ENCODE measurements at places on chromosomes 4 and X.

GRCh38 chrX:113305496-113305895 is 464.9 kb upstream of the AMOT start:
- DNase-seq = no peak

DNA sequence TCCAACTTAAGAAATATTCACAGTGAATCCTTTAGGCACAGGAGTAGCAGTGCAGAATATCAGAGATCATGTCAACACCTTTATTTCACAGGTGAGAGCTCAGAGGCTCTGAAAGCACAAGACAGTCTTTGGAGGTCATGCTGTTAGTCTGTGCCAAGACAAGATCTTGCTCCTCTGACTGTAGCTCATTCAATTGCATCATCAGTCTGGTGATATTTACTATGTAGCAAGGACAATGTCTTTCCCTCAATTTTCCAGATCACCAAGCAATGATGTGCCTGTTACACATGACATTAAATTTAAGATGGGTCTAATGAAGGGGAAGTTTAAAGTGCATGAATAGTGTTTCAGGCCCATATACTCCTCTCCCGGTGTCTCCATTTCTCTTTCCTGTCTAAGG is 277.5 kb downstream of the IL15 start:
- peak; percentile 32 for DNase-seq

DNA sequence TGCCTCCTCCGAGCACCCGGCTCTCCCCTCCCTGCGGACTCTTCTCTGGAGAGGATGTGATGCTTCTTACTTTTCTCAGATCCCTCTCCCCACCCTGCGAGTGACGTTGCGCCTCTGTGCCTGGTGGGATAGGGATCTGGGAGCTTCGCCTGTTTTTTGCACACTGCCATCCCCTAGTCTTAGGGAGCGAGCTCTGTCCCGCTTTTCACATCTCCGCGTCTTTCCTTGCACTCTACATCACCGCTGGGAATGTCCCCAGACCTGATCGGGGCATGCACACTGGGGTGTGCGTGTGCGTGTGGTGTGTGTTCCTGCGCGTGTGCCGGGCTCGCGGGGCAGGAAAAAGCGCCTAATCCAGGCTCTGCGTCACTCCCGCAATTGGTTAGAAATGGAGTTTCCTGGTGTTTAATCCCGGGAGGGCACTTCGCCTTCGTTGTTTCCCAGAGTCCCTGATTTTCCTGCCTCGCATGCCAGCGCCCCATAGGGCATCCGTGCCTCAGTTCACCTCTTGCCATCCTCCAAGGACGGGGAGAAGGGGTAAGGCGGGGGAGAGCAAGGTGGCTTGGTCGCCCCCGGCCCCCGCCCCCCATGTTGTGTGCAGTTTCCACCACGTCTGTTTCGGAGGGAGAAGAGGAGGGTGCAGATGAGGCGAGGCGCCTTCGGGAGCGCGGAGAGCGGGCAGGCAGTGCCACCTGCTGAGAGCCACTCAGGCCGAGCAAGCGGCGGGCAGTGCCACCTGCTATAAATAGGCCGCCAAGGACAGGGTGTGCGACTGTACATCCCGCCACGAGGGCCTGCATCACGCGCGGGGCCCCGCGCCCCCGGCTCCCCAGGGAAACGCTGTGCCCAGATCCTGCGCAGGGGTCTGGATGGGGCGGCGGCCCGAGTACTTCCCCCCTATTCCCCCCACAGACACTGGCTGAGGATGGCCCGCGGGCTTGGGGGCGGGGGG is 759 bp upstream of the TBC1D1 start:
- peak; percentile 72 for DNase-seq

DNA sequence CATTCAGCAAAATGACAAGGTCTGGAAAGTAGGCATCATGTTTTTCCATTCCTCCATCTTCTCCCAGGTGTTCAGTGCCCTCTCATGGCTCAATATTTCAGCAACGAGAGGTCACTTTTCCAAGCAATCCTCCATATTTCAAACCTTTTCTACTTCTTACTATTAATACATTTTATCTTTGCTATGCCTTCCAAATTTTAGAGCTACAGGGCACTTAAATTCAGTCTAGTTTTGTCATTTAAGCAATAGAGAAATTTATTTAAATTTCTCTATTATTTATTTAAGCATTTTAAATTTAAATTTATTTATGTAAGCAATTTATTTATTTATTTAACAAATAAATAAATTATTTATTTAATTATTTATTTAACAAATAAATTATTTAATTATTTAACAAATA is 305.1 kb upstream of the ANXA10 start:
- peak; percentile 2 for DNase-seq

Measured in hematopoietic multipotent progenitor cell treated with erythropoietin and hydrocortisone succinate and interleukin-3 and kit ligand, for 4 days (in vitro differentiated cells).